Esophagus squamous epithelium (tissue), 5 donors: ENCODE measurements at places on chromosomes 1 and 21. TPM values are rescaled to one million over a fixed set of nuclear protein-coding genes. Genes with fewer than 3 reads are reported as not detected.

DNA sequence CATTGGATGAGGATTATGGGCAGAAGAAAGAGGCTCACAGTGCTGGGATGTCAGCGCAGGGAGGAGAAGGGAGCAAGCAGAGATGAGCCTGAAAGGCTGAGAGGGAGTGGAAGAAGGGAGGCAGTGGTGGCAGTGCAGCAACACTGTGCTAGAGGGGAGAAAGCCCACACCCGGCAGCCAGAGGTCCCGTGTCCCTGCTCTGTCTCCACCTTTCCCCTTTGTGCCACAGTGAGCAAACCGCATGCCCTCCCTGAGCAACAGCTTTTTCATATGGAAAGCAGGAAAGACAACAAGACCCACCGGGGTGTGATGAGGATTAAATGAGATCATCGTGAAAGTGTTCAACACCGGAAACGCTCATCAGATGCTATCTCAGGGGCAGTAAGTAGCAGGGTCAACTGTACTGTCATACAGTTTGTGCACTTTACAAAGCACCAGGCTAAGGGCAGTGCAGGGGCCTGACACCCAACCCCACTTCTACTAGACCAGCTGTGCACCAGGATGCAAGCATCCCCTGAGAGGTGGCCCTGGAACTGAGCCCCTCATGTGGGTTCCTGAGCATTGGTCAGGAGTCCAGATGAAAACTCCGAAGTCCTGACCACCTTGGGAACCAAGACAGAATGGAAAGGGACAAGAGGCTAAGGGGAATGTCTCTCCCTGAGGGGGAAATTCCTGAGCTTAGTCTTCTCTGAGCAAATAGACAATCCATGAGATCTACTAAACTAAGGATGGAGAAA, 9.1 kb downstream of the NHLH1 start:
- no peak for DNase-seq

- no peak for DNase-seq
Measured at GRCh38 chr1:172938681-172939080, 112.1 kb downstream of the TNFSF18 start.

GRCh38 chr1:25926731-25927496, 20.7 kb upstream of the STMN1 start:
- DNase-seq = no peak

DNA sequence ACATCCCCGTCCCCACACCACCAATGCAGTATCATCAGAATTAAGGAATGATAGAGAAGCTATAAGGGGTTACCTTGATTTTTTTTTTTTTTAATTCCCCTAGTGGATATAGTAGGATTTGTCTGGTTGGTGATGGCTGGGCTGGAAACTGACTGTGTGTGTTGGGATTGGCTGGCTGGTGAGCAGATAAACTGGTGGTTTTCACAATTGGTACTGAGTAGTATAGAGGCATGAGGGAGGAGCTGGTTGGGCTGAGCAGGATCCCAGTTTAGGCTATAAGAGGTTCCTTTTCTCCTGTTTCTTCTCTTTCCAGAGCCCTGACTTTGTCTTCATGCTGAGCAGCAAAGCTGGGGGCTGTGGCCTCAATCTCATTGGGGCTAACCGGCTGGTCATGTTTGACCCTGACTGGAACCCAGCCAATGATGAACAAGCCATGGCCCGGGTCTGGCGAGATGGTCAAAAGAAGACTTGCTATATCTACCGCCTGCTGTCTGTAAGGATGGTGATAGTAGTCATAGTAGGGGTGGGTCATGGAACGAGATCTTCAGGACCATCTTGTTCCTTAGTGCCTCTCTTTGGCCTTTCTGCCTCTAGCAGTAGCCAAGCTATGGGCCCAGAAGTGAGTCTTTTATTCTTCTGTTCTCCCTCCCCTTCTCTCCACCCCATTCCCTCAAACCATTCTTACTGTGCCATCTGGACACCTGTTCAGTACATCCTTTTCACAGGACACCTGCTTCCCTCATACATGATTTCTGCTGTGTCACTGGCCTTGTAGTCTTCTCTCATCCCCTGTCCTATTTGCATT, 26.9 kb downstream of the RAD54L start:
- no peak for DNase-seq

GRCh38 chr1:28417441-28417922, 47.9 kb downstream of the PHACTR4 start:
- no peak for DNase-seq

DNA sequence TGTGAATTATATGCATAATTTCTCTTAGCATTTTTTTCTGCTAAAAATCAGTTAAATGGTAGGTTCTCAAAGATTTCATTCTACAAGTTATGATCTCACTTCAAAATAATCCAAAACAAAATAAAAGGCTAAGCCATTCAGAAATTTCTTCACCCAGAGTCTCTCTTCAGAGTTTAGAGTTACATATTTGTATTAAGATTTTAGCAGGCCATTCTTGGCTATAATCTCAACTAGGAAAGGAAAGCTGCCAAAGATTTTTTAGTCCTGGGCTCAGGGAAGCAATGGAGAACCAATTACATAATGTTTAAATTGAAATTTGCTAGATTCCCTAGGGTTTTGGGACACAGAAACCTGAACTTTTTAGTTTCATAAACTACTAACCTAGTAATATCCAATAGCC, 245.0 kb downstream of the USH2A start:
- DNase-seq = no peak

- DNase-seq = no peak
Measured at GRCh38 chr1:156065871-156066270, 4.9 kb downstream of the RAB25 start.

The CFHR2 gene
- not detected for total RNA-seq

- DNase-seq = no peak
Measured at GRCh38 chr1:1042835-1043234, 22.9 kb downstream of the AGRN start.

DNA sequence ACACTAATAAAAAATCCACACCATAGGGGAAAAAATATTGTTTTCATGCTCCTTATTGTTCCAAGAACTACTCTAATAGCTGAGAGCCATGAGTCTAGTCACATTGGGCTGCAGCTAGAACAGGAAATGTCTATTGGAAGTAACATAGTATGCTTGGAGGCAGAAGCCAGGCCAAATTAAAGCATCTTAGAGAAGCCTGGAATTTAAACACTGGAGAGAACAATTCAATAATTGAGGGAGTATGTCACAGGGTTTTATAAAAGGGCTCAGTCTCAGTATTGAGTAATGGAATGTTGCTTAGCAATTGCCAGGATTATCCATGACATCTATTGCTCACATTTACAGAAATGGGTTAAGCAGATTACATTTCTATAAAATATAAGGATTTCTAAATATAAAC, 471.3 kb downstream of the LMO4 start:
- DNase-seq = no peak
